Mesenteric fat pad (tissue), 1 donor: ENCODE measurements at places on chromosomes 4 and X. TPM values are rescaled to one million over a fixed set of nuclear protein-coding genes. Genes with fewer than 3 reads are reported as not detected.

EFHC2 gene
- 0.29 TPM for total RNA-seq

GLOD5 gene
- total RNA-seq: not detected

AMTN gene
- total RNA-seq: not detected

NWD2 gene
- total RNA-seq: 29.0 TPM

SH2D1A gene
- 0.55 TPM for total RNA-seq

DNA sequence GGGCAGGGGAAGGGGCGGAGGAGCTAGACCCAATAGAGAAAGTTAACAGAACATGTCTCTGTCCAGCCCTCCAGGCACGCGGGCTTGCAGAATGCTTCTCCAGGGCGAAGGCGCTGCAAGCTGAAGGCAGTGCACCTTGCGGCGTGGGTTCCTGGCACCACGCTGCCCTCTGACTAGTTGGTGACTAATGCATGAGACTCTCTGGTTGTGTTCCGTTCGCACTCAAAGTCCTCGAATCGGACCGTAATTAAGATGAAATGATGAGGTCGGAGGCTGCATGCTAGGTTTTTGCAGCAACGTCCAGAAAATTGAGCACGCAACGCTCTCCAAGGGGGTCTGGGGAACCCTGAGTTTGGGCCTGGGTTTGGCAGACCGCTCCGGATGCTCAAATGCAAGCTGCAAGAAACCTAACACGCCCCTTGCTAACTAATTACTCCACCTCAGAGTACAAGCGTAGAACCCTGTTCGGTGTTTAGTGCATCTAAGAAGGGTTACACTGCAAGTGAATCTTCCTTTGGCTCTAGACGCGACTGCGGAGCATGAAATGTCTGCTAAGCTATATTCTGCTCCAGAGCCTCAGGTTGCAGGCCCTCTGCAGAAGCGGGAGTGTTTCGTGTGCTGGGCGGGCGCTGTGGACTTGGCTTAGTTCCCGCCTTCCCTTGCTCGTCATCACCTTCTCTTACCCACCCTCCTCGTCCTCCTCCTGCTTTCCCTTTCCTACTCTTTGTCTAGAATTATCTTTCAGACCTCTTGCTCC lies 57.1 kb upstream of the NKAP start:
- no peak for DNase-seq

DNA sequence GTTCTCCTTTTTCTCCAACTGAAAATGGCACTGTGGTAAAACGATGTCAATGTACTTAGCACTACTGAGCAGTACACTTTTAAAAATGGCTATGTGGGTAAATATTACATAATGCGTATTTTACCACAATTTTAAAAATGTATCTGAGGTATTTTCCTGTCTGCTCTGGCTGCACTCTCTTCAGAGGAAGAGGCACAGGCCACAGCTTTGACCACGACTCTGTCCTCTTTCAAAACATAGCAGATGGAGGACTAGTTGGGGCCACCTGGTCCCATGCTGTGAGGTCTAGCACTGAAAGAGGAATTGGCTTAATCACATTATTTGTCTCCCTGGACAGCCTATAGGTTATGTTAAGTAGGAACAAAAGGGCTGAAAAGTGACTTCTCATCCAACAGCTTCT lies 5.2 kb downstream of the KCNE5 start:
- no peak for DNase-seq

DNA sequence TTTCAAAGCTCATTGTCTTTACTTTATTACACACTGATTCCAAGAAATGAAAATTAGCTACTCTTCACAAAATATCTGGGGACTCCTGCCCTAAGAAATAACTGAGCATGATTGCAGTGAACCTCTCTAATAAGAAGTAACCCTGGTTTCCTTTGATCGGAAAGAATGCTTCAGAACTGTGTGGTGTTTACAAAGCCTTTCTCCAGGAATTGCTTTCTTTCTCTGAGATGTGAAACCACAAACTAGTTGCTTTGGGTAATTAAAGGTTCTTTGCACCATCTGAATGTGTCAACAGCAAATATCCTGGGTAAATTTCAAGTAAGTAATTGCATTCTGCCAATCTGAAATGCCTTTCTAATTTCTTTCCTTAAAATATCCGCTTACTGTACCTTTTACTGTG lies 292.9 kb upstream of the SLIT2 start:
- DNase-seq: no peak

GRCh38 chrX:12967711-12968465 lies 7.0 kb upstream of the TMSB4X start:
- no peak for DNase-seq

GRCh38 chr4:85565761-85566480 lies 91.0 kb downstream of the ARHGAP24 start:
- DNase-seq: no peak

DNA sequence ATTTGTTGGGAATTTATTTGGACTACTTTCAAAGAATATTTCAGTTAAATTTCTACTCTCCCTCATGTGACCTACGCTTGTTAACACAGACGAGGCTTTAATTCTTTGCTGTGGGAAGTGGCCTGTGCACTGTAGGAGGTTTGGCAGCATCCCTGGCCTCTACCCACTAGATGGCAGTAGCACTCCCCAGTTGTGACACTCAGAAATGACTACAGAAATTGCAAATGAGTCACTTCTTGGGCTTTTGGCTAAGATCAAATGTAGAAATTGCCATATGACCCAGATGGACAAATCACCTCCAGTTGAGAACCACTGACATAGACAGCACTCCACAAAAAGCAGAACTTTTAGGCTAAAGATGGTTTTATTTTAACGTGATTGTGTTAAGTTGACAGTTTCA lies 22.1 kb downstream of the PIR start:
- DNase-seq: no peak

DNA sequence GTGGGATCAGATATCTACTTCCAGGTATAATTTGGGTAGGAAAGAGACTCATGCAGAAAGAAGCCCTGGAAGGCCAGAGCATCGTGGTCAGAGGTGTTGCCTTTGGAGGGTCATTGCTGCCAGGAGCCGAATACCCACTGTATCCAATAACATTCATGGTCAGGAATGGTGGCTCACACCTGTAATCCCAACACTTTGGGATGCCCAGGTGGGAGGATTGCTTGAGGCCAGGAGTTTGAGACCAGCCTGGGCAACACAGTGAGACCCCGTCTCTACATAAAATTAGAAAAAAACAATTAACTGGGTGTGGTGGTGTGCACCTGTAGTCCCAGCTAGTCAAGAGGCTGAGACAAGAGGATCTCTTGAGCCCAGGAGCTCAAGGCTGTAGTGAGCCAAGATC lies 10.9 kb upstream of the F11 start:
- no peak for DNase-seq

- no peak for DNase-seq
Measured at GRCh38 chr4:8594097-8595038, 1.8 kb downstream of the CPZ start.
